ENCODE measurements at places on chromosomes 5 and 9.
A peak's percentile ranks its signal among the peaks of the same experiment; 100 is the strongest.

DNA sequence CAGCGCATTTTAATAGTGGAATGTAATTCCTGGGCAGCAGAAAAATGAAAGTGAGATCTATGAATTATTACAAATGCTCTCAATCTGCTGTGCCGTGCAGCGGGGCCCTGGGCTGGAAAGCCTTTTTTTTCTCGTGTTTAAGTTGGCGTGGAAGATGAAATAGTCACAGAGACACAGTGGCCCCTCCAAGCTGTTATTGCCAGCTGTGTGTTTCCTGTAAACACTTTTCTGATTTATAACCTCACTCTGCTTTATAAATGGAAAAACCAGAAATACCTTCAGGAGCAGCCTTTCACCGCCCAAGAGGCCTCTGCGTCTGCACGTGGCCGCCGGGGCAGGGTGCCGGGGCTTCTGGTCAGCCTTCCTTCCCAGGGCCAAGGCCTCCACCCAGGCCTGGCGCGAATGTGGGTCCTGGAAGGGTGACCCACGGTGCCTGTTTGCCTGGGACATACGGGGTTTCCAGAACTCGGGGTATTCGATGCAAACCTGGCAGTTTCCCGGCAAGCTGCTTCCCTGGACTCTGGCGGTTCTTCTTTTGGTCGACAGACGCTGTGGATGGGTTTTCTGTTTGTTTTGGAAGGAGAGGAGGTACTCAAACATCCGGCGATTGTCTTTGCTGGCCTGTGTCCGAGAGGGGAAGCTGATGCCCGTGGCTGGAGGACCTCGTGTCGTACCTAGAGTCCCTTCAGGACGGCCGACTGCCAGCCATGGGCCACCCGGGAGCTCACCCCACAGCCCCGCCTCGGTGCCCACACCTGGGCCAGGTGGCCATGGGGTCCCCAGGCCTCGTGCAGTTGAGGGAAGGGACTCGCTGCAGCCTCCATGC, 256.7 kb downstream of the PARP8 start:
- DNase-seq, result no peak

- DNase-seq, result no peak
Observed at GRCh38 chr9:133518706-133519449, 5.9 kb downstream of the MYMK start.

- no peak for DNase-seq
Observed at GRCh38 chr5:179403426-179404147, 58.3 kb upstream of the ADAMTS2 start.

DNA sequence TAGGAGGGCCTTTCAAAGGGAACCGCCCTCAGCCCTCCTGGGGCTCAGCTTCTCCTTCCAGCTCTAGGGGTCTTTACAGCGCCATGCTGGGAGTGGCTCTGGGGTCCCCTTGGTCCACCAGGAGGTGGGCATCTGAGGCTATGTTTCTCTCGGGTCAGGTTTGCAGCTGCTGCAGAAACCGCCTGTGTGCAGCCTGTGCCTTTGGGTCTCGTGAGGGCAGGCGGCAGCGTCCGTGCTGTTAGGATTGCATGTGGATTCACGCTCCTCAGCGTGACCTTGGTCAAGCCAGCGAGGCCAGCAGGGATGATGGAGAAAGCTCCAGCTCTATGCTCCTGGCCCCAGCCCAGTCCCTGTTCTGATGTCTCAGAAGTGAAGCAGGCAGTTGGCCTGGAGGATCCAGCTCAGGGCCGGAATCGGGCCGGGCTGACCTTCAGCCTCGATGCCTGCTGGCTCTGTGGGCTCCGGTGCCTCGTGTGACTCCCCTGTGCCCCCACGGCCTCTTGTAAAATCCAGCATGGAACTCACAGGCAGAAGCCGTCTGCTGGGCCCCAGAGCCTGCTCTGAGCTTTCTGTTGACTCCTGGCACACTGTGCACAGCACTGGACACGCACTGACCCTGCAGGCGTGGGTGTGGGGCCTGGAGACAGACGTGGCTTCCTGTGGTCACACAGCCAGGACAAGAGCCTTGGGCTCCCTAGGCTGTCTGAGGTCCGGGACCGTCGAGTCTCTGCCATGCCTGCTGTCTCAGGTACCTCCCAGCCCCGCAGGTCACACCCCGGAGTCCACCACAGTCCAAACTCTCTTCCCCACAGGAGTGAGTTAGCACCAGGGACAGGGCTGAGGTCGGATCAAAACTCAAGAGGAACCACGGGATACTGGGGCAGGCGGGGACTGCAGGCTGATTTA, 54.3 kb downstream of the TRIP13 start:
- DNase-seq, result no peak

DNA sequence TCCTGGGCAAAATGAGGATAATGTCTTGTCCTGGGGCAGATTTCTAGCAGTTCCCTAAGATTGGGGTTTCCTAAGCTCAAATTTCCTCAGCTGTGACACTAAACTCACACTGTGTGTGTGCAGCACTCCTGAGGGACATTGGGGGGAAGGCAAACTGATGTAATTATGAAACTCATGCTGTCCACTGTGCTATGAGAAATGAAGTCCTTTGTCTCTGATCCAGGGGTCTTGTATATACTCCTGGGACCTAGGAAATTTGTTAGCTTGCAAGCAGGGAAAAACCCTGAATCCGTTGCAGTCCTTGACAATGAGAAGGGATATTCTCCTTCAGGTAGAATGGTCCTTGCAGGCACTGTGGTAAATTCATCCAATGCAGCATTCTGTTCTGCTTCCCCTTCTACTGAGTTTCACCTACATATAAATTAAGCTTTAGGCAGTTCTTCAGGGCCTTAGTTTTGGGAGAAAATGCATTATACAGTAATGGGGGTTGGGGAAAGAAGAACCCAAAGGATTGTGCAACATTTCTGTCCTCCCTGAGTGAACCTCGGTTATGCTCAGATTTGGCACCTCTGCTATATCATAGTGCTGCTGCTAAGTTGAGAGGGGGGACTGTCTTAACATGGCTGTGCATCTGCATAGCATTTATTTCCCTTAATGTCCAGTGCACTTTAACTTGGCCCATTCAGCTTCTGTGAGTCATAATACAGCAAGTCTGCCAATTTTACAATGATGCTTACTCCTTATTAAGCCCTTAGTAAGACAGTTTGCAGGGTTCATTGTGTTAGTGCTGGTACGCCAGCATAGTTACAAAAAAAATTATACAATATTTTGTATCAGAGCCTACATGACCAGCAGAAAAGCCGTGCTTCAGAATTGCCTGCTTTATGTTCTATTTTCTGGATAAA, 80.2 kb downstream of the PJA2 start:
- no peak for DNase-seq

DNA sequence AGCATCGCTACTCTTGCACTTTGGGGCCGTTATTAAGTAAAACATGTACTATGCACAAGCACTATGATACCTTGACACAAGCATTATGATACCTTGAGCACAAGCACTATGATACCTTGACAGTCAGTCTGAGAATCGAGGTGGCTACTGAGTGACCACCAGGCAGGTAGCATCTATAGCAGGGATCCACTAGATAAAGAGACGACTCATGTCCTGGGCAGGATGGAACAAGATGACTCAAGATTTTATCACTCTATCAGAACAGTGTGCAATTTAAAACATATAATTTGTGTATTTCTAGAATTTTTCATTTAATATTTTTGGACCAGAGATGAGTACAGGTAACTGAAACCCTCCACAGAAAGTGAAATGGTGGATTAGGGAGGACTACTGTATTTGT, 16.9 kb downstream of the CHSY3 start:
- no peak for DNase-seq

- no peak for DNase-seq
Observed at GRCh38 chr5:174155706-174156105, 110.2 kb downstream of the NSG2 start.

DNA sequence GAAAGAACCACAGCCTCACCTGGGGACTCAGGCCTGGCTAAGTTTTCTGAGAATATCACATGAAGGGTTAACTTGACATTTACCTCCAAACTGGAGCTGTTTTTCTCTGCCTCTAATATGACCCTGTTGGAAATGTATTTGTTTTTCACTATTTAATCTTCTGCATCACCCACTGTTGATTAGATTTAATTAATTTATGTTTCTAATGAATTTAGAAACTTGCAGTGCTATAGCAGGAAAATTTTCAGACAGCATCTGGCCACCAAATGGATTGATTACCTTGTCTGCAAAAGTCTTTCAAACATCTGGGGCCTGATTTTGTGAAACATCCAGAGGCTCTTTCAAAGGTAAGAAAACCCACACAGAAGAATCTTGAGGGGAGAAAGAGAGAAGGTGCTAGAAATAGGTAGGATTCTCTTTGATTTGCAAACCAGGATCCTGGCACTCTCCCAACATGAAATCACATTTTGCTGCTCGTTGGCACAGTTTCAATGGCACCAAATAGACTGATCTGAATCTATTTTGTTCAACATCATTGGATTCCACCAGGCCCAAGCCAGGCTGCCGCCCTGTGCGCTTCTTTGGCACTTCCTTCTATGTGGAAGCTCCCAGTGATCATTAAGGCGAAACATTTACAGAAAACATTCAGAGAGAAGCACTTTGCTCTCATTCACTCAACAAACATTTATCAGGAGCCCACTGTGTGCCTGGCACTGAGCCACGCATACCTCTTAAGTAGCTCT, 157.3 kb downstream of the PPP2R2B start:
- no peak for DNase-seq

- no peak for DNase-seq
Observed at GRCh38 chr5:151491062-151491461, 43.7 kb downstream of the SLC36A1 start.

DNA sequence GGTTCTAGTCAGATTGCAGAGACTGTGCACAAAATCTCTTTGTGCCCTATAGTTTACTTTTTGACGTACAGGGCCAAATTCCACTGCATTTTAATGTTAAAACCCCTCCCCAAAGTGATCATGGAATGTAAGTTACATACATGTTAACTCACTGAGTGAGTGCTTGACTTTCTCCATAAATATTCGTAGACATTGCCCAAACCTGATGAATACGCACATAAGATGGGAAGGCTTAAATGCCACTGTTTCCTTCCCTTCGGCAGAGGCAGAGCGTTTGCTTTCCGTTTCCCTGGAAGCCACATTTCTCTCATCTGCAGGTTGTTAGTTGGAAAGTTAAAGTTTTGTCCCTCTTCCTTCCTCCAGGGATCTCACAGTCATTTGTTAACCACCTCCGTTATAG, 286.2 kb downstream of the MCTP1 start:
- no peak for DNase-seq

DNA sequence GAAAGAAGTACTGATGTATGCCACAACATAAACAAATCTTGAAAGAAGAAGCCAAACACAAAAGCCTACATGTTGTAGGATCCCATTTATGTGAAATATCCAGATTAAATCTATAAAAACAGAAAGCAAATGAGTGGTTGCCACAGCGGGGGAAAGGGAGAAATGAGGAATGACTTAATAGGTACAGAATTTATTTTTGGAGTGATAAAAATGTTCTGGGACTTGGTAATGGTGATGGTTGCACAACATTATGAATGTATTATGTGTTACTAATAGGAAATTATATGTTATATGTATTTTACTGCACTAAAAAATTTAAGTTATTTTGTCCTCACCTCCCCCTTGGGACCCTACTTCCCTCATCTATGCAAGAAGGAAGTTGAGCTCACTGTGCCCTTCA, 16.4 kb upstream of the TTC1 start:
- DNase-seq, result no peak

DNA sequence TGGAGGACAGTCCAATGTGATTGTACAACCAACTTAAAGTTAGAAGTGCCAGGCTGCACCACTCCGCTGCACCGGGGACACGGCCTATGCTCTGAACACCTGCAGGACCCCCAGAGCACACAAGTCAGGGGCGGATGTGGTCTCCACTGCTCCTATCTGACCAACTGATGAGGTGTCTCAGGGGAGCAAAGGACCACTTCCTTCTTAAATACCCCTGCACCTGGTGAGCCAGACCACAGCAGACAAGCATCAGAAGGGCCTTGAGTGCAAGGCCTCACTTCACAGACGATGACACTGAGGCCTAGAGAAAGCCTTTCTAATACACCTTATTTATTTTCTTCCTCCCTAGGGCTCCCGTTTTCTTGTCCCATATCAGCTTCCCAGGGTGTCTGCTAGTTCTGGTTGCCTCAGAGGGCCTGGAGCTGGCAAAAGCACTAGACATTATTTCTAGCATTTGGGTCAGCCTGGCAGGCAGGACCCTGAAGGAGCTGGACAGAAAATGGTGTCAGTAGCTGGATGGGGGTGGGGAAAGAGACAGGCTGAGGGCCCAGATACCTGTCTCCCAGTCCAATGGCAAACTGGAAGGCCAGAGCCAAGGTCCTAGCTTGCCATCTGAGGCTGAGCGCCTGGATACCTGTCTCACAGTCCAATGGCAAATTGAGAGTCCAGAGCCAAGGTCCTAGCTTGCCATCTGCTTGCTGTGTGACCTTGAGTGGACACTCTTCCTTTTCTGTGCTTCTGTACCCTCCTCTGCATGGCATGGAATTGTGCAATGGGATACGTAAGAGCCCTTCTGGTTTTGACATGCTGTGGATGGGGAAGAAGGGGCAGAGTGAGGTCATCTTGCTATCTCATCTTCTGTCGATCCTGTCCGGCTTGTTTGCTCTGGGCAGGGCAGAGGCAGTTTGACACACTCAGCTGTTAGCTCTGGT, 9.0 kb downstream of the CCDC69 start:
- DNase-seq, result peak; percentile 83

GRCh38 chr5:170484847-170485615, 18.8 kb upstream of the KCNIP1 start:
- no peak for DNase-seq

- DNase-seq, result no peak
Observed at GRCh38 chr9:1319436-1319835, 269.3 kb downstream of the DMRT2 start.

DNA sequence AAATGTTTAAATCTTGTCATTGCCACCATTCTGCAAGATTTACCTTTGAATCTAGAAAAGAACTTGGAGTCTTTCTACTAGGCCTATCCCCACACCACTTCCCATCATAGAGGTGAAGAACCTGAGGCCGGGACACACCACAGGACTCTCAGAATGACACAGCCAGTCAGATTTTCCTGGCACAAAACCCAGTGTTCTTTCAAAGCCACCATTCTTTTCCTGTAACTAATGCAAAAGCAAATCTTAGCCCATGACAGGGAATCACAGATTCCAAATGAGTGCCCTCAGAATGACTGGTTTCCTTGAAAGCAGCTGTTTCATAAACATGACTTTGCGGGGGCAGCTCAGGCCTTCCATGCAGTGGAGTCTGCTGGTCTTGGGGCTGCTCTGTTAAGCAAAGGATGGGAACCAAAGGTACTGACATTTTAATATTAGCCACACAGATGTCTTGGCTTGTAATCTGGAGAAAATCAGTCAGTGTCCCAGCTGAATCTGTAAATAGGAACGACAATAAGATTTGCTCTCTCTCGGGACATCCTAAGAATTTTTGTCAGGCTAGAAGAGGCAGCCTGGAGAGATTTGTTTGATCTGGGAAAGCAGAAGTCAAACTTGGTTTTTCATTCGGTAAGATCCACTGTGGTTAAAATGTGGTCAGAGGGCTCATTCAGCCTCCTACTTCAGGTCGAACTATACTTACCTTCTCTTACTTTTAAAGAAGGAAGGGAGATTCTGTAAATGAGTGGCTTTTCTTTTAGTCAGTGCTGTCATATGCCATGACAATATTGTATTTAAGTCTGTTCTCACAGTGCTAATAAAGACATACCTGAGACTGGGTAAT, 115.1 kb downstream of the PALM2AKAP2 start:
- DNase-seq, result no peak

- DNase-seq, result peak; percentile 68
Observed at GRCh38 chr9:91727316-91727861, 222.6 kb downstream of the ROR2 start.

- no peak for DNase-seq
Observed at GRCh38 chr9:4237748-4238511, 61.9 kb downstream of the GLIS3 start.

Measured in germinal center (tissue), 1 donor.